Osteocyte (in vitro differentiated cells): ENCODE measurements at places on chromosomes 5 and 9. TPM values are rescaled to one million over a fixed set of nuclear protein-coding genes. Genes with fewer than 3 reads are reported as not detected.

- H3K4me3 ChIP-seq: no peak overlapping the region
- no peaks in the 10 kb centered on the region for H3K27me3 ChIP-seq
- no peak for DNase-seq
- peaks cover 11% of the 10 kb centered on the region for H3K4me1 ChIP-seq
- no peaks in the 10 kb centered on the region for H3K36me3 ChIP-seq
These were observed 67.0 kb upstream of the ATG10 start for GRCh38 chr5:81904861-81905260.

DNA sequence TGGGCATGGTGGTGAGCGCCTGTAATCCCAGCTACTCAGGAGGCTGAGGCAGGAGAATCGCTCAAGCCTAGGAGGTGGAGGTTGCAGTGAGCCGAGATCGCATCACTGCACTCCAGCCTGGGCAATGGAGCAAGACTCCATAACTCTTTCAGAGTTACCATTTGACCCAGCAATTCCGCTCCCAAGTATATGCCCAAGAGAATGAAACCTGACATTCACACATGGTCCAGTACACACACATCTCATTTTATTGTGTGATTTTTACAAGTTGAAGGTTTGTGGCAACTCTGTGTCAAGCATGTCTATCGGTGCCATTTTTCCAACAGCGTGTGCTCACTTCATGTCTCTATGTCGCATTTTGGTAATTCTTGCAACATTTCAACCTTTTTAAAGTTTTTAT is 24.9 kb upstream of the FIBCD1 start:
- DNase-seq: no peak
- H3K4me1 ChIP-seq: peaks cover 22% of the 10 kb centered on the region
- H3K36me3 ChIP-seq: no peaks in the 10 kb centered on the region
- no peak overlapping the region for H3K27ac ChIP-seq
- H3K4me3 ChIP-seq: no peak overlapping the region

- H3K36me3 ChIP-seq: no peaks in the 10 kb centered on the region
- no peak overlapping the region for H3K27ac ChIP-seq
- peaks cover 8% of the 10 kb centered on the region for H3K4me1 ChIP-seq
- H3K4me3 ChIP-seq: no peak overlapping the region
- no peak for DNase-seq
These were observed 37.9 kb downstream of the SLC6A7 start for GRCh38 chr5:150227606-150228273.

- peaks cover 15% of the 10 kb centered on the region for H3K4me1 ChIP-seq
- DNase-seq: no peak
- peaks cover 4% of the 10 kb centered on the region for H3K36me3 ChIP-seq
- H3K27ac ChIP-seq: no peak overlapping the region
- H3K27me3 ChIP-seq: no peaks in the 10 kb centered on the region
These were observed 186.7 kb downstream of the DCP2 start for GRCh38 chr5:113163328-113163727.

DNA sequence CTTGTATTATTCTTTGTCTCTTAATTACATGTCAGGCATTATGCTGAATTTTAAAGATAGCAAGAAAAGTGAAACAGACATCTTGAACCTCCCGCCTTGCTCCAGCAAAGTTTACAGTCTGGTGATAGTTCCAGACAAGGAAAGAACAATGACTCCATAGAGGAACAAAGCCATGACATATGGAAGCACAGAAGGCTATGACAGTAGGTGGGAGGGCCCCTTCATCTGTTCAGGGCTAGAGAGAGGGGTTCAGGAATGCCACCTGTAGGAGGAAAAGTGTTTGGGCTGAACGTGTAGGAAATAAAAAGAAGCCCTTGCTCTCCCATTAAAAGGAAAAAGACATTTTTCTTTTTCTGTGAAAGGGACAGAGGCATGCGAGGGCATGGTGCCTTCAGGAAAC is 315.6 kb downstream of the TRIM32 start:
- H3K4me1 ChIP-seq: no peaks in the 10 kb centered on the region
- no peak overlapping the region for H3K27ac ChIP-seq
- H3K4me3 ChIP-seq: no peak overlapping the region

- no peak overlapping the region for H3K27ac ChIP-seq
- H3K4me1 ChIP-seq: peaks cover 36% of the 10 kb centered on the region
- H3K4me3 ChIP-seq: no peak overlapping the region
- no peak for DNase-seq
- H3K27me3 ChIP-seq: no peaks in the 10 kb centered on the region
These were observed 43.9 kb upstream of the ALDOB start for GRCh38 chr9:101479338-101480030.

DNA sequence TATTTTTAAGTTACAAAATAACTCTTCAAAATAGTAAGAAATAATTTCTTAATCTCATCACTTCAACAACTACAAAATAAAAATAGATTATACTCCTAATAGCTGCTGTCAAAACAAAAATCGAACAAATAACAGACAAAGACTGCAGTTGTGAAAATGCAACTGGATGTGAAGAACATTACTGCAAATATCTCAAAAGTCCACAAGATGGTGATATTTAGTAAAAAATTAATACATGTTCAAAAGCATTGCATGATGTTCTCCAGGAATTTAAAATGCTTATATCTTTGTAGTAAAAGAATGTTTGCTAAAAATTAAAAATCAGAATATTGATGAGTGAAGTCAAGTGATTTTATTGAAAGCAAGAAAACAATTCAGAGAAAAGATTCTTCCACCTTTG is 66.2 kb downstream of the MPDZ start:
- H3K27me3 ChIP-seq: no peaks in the 10 kb centered on the region
- H3K27ac ChIP-seq: no peak overlapping the region
- H3K4me1 ChIP-seq: peaks cover 9% of the 10 kb centered on the region
- DNase-seq: no peak

ANAPC2 gene
- 59.3 and 61.0 TPM in 2 replicates for total RNA-seq

- H3K4me1 ChIP-seq: peaks cover 7% of the 10 kb centered on the region
- no peaks in the 10 kb centered on the region for H3K27me3 ChIP-seq
- H3K27ac ChIP-seq: peak within 1 kb of the TSS; percentile 45
- no peaks in the 10 kb centered on the region for H3K36me3 ChIP-seq
- no peak within 1 kb of the TSS for H3K4me3 ChIP-seq
These were observed at the start of gene LRRC14B for GRCh38 chr5:191036-191948. LRRC14B (plus strand) TSS chr5:191495; CDS start chr5:191539, 44 bp downstream.

KCNN2 gene
- total RNA-seq: 0.08 and 0.24 TPM in 2 replicates

GRCh38 chr5:145965804-145966203 is 29.4 kb downstream of the SH3RF2 start:
- no peaks in the 10 kb centered on the region for H3K36me3 ChIP-seq
- no peak overlapping the region for H3K4me3 ChIP-seq
- no peaks in the 10 kb centered on the region for H3K27me3 ChIP-seq

- H3K4me1 ChIP-seq: no peaks in the 10 kb centered on the region
- no peaks in the 10 kb centered on the region for H3K36me3 ChIP-seq
- no peak overlapping the region for H3K27ac ChIP-seq
- no peak overlapping the region for H3K4me3 ChIP-seq
These were observed 1509.0 kb downstream of the MAT2B start for GRCh38 chr5:165014439-165014838.

DNA sequence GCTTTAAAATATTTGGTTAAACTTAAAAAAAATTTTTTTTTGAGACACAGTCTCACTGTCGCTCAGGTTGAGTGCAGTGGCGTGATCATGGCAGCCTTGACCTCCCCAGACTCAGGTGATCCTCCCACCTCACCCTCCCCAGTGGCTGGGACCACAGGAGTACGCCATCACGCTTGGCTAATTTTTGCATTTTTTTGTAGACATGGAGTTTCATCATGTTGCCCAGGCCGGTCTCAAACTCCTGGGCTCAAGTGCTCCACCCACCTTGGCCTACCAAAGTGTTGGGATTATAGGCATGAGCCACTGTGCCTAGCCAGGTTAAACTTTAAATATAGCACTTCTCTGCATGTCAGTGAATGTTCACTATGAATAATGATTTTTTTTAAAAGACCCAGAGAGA is 224.5 kb upstream of the RFX3 start:
- H3K4me3 ChIP-seq: no peak overlapping the region
- no peaks in the 10 kb centered on the region for H3K36me3 ChIP-seq
- H3K27me3 ChIP-seq: no peaks in the 10 kb centered on the region
- peak overlapping the region; percentile 73 for H3K27ac ChIP-seq

- no peaks in the 10 kb centered on the region for H3K36me3 ChIP-seq
- H3K27me3 ChIP-seq: peaks cover 2% of the 10 kb centered on the region
- H3K4me3 ChIP-seq: peak overlapping the region; percentile 78
- no peak for DNase-seq
These were observed 1.3 kb downstream of the GPSM1 start for GRCh38 chr9:136328622-136329041.

- no peak overlapping the region for H3K4me3 ChIP-seq
- peaks cover 3% of the 10 kb centered on the region for H3K27me3 ChIP-seq
- no peaks in the 10 kb centered on the region for H3K36me3 ChIP-seq
- no peak overlapping the region for H3K27ac ChIP-seq
- no peak for DNase-seq
These were observed 27.3 kb upstream of the DAP start for GRCh38 chr5:10788358-10788757.

TMEM8B gene
- 25.6 and 29.9 TPM in 2 replicates for total RNA-seq

- H3K27me3 ChIP-seq: peaks cover 66% of the 10 kb centered on the region
- no peak for DNase-seq
- no peak overlapping the region for H3K27ac ChIP-seq
- peak overlapping the region; percentile 62 for H3K4me3 ChIP-seq
- peaks cover 13% of the 10 kb centered on the region for H3K4me1 ChIP-seq
- H3K36me3 ChIP-seq: no peaks in the 10 kb centered on the region
These were observed 1.4 kb downstream of the FLT4 start for GRCh38 chr5:180647941-180648500.

DNA sequence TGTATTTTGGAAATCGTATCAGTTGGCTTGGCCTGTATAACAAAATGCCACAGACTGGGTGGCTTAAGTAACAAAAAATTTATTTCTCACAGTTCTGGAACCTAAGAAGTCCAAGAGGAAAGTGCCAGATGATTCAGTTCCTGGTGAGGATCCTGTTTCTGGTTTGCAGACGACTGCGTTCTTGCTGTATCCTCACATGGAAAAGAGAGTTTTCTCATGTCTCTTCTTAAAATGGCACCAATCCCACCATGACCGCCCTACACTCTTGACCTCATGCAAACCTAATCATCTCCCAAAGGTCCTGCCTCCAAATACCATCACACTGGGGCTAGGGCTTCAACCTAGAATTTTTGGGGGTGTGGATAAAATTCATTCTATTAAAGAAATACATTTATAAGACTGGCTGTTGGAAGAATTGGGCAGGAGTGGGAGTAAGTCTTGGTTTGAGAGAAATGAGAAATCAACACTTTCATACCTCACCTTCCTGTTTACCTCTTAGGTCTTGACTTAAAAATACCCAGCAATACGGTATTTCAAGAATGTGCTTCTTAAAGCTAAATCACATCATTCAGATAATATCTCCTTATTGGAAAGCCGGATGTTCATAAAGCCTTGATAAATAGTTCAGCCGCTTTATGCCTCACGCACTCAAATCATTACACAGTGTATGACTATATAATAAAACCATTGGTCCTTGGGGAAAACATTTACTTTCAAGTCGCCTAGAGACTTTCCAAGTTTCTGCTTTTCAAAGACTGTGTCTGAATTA is 28.7 kb downstream of the PTTG1 start:
- H3K36me3 ChIP-seq: no peaks in the 10 kb centered on the region
- DNase-seq: no peak
- no peak overlapping the region for H3K27ac ChIP-seq
- H3K27me3 ChIP-seq: peaks cover 36% of the 10 kb centered on the region

DNA sequence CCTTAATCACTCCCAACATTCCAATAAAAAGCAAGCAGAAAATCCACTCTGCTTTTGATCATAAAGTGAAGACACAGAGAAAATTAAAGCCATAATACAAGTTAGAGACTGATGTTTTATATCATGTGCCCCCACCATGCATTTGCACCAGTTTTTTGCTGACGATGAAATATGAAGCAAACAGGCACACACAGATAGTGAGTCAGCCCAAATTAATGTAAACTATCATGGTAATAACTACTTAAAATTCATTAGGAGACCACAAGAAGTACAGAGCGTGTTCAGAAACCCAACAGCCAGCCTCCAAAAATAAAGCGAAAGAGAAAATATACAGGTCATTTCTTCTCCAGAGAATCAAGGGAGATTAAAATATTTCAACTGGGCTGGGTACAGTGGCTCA is 46.4 kb upstream of the KDM4C start:
- H3K27me3 ChIP-seq: no peaks in the 10 kb centered on the region
- H3K36me3 ChIP-seq: no peaks in the 10 kb centered on the region
- H3K27ac ChIP-seq: no peak overlapping the region
- no peaks in the 10 kb centered on the region for H3K4me1 ChIP-seq

DNA sequence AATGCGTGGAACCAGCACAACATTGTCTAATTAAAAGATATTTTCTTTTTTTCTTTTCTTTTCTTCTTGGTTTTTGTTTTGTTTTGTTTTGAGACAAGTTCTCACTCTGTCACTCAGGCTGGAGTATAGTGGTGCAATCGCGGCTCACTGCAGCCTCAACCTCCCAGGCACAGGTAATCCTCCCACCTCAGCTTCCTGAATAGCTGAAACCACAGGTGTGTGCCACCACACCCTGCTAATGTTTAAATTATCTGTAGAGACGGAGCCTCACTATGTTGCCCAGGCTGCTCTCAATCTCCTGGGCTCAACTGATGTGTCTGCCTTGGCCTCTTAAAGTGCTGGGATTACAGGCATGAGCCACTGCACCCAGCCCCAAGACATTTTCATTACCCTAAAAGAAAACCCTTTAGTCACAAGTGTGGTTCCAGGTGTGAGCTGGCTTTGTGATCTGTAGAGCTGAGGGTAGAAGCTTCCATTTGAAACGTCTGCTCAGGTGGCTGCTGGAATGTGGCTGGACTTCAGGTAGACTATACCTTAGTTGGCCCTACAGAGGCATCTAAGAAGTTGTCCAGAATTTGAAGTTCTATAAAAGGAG is 19.1 kb upstream of the NEK6 start:
- H3K4me3 ChIP-seq: no peak overlapping the region
- DNase-seq: no peak
- H3K4me1 ChIP-seq: peaks cover 18% of the 10 kb centered on the region

OCLN gene
- 4.4 and 4.5 TPM in 2 replicates for total RNA-seq

DNA sequence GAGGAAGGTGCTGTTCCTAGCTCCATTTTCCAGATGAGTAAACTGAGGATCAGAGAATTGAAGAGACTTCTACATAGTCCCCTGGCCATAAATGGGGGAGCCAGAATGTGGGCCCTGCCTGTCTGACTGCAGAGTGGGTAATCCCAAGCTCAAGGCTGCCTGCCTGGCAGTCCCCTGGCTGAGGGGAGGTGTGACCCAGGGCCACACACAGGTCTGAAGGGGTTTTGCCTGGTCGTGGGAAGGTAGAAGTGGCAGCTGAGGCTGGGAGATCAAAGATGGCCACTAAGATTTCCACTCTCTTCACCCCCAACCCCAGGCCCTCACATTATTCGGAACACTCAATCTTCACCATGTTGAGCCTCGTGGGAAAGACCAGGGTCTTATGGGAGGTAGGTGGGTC is 176.3 kb downstream of the MACROH2A1 start:
- DNase-seq: peak; percentile 38
- H3K27me3 ChIP-seq: peaks cover 6% of the 10 kb centered on the region
- no peak overlapping the region for H3K27ac ChIP-seq
- peaks cover 2% of the 10 kb centered on the region for H3K4me1 ChIP-seq

NR5A1 gene
- not detected in 2 replicates for total RNA-seq

GRCh38 chr5:150123542-150123941 is 32.1 kb downstream of the PDGFRB start:
- H3K36me3 ChIP-seq: peaks cover 73% of the 10 kb centered on the region
- DNase-seq: no peak
- H3K27me3 ChIP-seq: no peaks in the 10 kb centered on the region
- peak overlapping the region; percentile 34 for H3K27ac ChIP-seq
- no peak overlapping the region for H3K4me3 ChIP-seq
- H3K4me1 ChIP-seq: peaks cover 26% of the 10 kb centered on the region

TRIM32 gene
- 33.8 and 38.9 TPM in 2 replicates for total RNA-seq

- H3K36me3 ChIP-seq: peaks cover 2% of the 10 kb centered on the region
- no peak for DNase-seq
- H3K27ac ChIP-seq: no peak overlapping the region
- H3K4me3 ChIP-seq: no peak overlapping the region
These were observed 183.5 kb upstream of the MAP1B start for GRCh38 chr5:71923755-71924154.
